Myocyte (in vitro differentiated cells): ENCODE measurements at places on chromosomes 6 and 20. TPM values are rescaled to one million over a fixed set of nuclear protein-coding genes. Genes with fewer than 3 reads are reported as not detected.
A peak's percentile ranks its signal among the peaks of the same experiment; 100 is the strongest.

The TAGAP gene
- 0.05 and 0.10 TPM in 2 replicates for total RNA-seq

- no peak for DNase-seq
Observed at GRCh38 chr20:17499041-17499440, 32.1 kb downstream of the BFSP1 start.

DNA sequence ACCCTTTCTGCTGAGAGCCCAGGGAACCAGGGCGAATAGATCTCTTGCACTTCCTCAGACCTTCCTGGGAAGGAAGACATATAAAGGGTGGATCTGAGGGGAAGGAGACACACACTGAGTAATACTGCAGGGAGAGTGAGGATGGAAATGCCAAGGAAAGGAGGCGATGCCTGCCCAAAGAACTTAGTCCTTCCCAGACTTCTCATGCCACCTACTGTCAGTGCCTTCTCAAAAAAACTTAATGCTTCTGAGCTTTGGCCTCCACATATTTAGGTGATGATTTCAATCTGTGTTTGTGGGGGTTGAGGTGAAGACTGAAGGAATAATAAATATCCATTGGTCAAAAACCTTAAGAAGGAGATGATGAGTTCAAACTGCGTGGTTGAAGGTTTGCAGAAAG lies 9.7 kb downstream of the BTN3A1 start:
- no peak for DNase-seq

The SYNCRIP gene
- total RNA-seq: 76.5 and 91.3 TPM in 2 replicates

DNA sequence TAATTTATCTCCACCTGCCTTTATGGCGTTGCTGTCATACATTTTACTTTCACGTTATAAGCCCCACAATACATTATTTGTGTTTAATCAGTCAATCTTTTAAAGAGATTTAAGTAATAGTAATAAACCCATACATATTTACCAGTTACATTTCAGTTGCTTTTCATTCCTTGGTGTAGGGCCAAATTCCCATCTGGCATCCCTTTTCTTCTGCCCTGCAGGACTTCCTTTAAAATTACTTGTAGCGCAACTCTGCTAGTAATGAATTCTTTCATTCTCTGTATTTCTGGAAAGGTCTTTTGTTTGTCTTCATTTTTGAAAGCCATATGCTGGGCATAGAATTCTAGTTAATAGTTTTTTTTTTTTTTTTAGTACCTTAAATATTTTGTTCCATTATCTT lies 24.9 kb downstream of the ZNF334 start:
- no peak for DNase-seq

The ZNF322 gene
- total RNA-seq: 24.8 and 25.8 TPM in 2 replicates

GRCh38 chr6:45712076-45712475 lies 303.6 kb downstream of the CLIC5 start:
- no peak for DNase-seq

- DNase-seq: no peak
Observed at GRCh38 chr6:34650823-34651222, 45.7 kb downstream of the ILRUN start.

DNA sequence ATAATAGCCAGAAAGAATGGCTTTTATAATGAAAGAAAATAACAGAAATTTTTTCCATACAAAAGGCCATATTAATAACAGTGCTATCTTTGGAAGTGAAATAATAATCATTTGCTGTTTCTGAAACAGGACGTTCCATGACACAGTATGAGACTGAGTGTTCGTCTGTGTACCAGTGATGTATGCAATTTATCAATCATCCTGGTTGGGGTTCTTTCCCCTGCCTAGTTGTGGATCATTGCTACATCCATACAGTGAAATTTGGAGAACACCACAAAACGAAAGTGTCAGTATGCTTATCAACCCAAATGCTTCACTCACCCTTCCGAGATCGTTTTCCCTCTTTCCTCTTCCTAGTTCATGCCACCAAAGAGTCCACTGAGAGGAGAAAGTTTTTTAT lies 151.4 kb upstream of the PRDM1 start:
- DNase-seq: no peak

DNA sequence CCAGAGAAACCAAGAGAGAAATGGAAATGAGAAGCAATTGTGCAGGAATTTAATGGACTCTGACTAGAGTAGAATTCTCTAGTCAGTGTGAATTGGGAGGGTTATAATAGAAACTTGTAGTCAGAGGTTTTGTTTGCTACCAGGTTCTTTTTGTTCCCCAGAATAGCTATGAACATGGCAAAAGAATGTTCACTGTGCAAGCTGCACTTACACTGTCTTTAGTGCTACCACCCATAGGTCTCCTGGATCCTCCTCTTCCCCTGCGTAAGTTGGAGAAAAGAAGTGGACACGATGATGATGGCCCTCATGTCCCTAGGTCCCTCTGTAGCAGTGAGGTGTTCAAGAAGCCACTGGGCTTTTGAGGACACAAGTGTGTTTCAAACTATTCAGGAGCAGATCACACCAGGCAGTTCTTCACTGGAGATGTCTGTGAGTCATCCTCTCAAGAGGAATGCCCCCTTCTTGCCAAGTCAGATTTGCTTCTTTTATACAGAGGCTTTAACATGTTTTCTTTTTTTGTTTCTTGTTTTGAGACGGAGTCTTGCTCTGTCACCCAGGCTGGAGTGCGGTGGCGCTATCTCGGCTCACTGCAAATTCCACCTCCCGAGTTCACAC lies 47.6 kb upstream of the SMIM8 start:
- DNase-seq: peak; percentile 29

DNA sequence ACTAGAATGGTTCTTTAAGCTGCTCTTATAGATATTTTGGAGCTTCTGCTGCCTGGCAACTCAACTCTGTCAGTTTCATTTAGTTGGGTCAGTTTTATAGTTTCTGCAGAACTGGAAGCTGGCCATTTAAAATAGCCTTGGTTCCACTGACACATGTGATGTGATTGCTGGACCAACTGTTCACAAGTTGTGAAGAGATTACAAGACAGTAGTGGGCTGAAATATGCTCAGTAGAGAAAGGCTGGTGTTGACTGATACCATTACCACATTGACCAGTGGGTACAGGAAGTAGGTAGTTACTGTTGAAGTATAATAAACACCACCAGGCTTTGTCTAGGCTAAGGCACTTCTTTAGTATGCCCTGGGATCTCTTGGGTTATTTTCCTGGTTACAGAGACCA lies 39.0 kb downstream of the BCKDHB start:
- DNase-seq: no peak

The PHF10 gene
- 44.1 and 44.9 TPM in 2 replicates for total RNA-seq

DNA sequence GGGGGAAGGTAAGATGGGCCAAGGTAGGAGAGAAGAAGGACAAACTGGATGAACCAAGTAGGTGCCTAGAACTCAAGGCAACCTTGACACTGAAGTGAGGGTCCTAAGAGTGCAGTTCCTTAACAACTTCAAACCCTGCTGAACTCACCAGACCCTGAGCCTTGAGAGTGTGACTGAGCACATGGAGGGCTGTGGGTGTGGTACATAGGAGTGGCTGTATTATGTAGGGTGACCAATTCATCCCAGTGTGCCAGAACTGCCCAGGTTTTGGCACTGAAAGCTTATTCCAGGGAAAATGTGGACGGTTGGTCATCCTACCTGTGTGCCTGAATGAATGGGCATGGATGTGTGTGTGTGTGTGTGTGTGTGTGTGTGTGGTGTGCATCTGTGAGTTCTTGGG lies 281.8 kb downstream of the DHX35 start:
- no peak for DNase-seq

- peak; percentile 3 for DNase-seq
Observed at GRCh38 chr6:77650098-77650663, 2.7 kb upstream of the MEI4 start.

The DDX43 gene
- not detected in 2 replicates for total RNA-seq

DNA sequence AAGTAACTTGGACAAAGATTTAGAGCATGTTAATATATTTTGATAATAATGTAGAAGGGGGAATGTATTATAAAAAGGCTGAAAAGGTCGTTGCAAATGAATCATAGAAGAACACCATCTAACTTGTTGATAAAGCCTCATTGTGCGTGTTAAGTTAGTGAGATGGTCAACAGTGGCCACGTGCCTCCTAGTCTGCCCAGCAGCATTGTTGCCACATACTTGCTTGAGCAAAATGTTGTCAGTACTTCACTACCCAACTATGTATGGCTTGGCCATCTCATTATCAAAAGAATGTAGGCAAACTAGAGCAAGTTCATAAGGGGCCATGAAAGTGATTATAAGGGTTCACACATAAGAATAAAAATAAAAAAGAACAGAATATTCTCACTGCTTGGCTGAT lies 84.6 kb downstream of the PHACTR1 start:
- DNase-seq: no peak

DNA sequence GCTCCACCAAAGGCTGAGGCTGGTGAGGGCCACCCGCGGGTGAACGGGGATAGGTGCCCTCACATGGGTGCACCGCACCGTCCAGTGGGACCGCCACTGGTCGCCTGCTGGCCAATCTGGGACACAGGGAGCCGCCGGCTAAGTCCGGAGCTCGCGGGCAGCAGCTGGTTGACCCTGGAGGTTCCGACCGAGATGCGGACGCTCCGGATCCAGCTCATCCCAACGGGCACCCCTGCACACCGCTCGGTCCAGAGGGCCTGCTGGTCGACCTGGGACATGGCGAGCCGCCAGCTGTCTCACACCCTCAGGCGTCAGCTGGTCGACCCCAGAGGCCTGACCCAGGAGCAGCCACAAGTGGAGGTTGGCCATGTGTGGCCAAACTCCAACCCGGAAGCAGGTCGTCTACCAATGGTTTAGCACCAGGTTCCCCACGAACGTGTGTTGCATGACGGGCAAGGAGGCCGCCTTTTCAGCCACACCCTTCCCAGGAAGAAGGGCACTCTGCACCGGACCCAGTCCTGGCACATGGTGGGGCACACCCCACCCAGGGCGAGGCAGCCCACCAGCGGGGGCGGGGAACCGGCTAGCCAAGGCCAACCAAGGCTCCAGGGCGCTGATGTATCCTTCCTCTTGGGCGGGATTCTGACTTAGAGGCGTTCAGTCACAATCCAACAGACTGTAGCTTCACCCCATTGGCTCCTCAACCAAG lies 746.0 kb upstream of the DEFB115 start:
- no peak for DNase-seq

The EDN1 gene
- total RNA-seq: 0.16 and 0.29 TPM in 2 replicates

GRCh38 chr6:100171533-100172321 lies 177.7 kb upstream of the MCHR2 start:
- DNase-seq: peak; percentile 91

DNA sequence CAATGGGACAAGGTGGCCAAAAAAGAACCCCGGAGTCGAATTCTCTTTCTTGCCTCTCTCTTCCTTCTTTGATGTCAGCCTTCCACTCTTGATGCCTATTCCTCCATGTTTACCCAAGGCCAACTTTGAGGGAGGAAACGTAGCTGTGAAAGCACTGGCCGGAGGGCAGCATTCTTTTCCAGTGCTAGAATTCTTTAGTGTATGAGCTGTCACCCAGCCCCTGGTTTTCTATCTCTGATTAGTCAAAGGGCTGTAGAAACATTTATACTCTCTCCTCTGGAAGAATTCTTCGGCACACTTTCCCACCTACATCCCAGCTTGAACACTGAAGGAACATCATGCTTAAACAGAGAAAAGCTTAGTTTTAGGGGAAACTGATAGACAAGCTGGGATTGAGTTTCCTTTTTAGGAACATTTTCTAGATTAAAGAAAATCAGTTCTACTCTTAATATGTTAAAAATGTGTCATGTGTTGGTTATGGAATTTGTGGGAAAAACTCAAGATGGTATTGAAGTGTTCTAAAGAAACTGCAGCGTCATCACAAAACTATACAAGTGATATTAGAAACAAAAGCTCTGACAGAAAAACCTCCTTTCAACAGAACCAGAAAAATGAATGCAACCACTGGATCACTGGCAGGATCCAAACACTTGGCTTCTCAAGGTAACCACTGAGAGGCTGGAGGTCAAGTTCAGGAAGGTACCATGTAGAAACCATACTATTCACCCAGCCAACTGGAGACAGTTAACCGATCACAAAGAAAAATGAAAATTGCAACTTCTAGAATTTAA lies 20.7 kb upstream of the UTRN start:
- peak; percentile 88 for DNase-seq

- no peak for DNase-seq
Observed at GRCh38 chr20:3744806-3745685, 12.6 kb downstream of the HSPA12B start.

- peak; percentile 61 for DNase-seq
Observed at GRCh38 chr6:123715006-123715863, 78.5 kb upstream of the TRDN start.

DNA sequence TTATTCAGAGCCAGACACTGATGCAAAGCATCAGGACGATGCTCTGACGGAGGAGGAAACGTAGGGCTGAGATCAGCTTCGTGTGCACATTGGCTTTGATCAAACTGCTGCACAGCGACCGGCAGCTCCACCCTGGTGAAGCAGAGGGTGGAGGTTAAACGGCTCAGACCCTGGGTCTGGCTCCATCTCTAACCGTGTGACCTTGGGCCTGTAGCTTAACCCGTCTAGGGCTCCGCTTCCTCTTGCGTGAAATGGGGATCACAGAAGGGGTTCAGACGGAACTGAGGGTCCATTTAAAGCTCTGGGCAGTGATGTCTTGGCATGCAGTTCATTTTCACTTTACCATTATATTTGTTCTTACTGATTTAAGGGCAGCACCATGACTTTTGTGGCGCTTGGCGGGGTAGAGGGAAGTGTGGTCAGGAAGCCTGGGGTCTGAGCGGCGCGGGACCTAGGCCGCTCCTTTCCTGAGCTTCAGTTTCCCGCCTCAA lies 644 bp downstream of the RBL1 start:
- DNase-seq: no peak

The CAPN11 gene
- 0.31 and 1.0 TPM in 2 replicates for total RNA-seq

GRCh38 chr20:23143986-23144690 lies 58.0 kb upstream of the CD93 start:
- no peak for DNase-seq

DNA sequence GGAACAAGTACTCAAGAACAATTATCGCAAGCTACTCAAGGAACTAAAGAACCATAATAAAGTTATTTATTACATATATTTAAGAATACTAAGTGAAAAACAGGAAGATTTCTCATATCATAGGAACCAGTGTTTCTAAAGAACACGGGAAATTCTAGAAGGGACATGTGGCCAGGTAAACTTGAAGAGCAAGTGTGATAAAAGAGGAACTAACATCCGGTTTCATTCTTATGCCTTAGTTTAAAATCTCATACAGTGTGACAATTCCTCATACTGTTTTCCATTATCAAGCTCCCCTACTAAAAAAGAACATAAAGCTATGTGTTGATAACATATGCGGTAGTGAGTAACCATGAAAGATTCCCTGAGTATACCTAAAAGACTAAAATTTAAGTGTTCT lies 163.5 kb upstream of the SHLD1 start:
- DNase-seq: no peak

GRCh38 chr6:157282284-157282683 lies 41.0 kb downstream of the TMEM242 start:
- no peak for DNase-seq

The SLC12A5 gene
- total RNA-seq: not detected in 2 replicates

- peak; percentile 57 for DNase-seq
Observed at GRCh38 chr6:99013145-99013544, 65.4 kb upstream of the FBXL4 start.

The BTN3A1 gene
- 9.6 and 13.8 TPM in 2 replicates for total RNA-seq

DNA sequence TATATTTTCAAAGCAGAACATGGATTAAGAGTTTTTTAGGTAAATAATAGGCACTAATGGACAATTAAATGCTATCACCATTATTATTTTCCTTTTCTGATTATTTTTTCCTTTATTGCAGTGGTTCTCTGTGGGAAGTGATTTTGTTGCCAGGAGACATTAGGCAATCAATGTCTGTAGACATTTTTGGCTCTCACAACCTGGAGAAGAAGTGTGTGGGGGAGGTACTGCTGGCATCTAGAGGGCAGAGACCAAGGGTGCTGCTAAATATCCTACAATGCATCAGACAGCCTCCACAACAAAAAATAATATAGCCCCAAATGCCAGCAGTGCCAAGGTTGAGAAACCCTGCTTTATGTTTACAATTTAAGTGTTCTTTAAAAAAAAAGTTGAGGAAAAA lies 8.3 kb downstream of the IFNGR1 start:
- no peak for DNase-seq
